ENCODE measurements at places on chromosomes 11 and 22.

DNA sequence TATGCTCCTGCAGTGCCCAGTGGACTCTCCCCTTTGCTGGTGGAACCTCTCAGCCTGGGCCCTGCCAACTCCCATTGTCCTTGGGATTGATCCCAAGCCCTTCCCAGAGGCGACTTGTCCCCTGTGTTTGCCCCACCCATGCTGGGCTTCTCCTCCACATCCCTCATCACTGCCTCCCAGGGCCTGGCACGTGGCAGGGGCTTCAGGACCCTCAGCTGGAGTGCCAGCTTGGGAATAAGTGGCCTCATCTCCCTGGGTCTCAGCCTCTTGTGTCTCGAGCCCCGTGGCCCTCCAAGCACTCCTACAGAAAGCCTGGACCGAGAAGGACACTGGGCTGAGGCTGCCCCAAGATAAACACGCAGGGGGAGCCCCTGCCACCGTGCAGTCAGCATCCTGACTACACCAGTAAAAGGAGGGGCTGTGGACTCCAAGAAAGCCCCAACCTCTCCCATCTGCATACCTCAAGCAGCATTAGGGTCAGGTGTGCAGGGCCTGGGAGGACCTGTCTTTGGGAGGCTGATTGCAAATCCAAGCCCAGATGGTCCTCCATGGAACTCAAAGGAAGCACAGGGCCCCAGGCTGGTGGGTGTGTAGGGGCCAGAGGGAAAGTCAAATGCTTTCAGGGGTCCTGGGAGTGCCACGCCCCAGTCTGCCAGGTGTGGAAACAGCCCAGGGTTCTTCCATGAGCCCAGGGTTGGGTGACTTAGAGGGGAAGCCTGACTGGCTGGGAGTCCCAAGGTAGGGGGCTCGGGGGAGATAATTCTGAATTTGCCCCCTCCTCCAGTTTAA lies 9.5 kb upstream of the GNAZ start:
- no peak for DNase-seq

GRCh38 chr11:68565768-68566167 lies 105.2 kb downstream of the PPP6R3 start:
- DNase-seq: no peak

DNA sequence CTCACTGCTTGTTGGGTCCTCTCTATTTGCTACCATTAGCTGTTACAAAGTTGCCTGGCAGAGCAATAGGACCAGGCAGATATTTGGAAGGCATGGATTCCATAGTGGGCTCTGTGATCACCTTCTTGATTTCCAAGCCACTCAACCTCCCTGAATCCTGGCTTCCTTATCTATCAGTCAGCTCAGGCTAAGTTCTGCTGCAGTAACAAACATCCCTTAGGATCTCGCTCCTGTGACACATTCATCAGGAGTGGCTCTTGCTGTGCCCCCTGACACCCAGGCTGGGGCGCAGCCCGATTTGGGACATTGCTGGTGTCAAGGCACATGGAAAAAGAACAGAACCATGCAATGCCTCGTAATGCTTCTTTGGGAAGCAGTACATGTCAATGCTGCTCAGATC lies 503.9 kb downstream of the TBC1D22A start:
- no peak for DNase-seq

GRCh38 chr11:78381865-78382264 lies 35.8 kb downstream of the GAB2 start:
- no peak for DNase-seq

- DNase-seq: no peak
Measured at GRCh38 chr22:49305966-49306631, 521.6 kb downstream of the BRD1 start.

DNA sequence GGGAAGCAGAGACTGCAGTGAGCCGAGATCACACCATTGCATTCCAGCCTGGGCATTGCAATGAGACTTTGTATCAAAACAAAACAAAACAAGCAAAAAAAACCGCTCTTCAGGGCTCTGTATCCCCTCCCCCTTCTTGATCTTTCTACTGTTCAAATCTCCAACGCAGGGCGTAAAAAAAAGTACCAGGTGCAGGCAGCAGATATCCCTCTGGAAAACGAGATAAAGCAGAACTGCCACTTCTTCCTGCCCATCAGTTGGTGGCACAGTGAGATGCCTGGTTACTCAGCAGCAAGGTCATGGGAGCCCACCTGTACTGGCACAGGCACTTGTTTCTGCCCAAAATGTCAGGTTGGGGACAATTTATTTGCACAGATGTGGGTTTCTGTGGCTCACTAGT lies 11.2 kb downstream of the CCS start:
- no peak for DNase-seq

GRCh38 chr11:128405714-128406662 lies 181.4 kb downstream of the ETS1 start:
- DNase-seq: no peak
